NCI-H187 treated with DMSO at 0.1 percent for 48 hours (cell line): ENCODE measurements at places on chromosomes 5 and 9.

- DNase-seq: no peak
Measured at GRCh38 chr5:122093415-122094180, 15.5 kb upstream of the LOX start.

DNA sequence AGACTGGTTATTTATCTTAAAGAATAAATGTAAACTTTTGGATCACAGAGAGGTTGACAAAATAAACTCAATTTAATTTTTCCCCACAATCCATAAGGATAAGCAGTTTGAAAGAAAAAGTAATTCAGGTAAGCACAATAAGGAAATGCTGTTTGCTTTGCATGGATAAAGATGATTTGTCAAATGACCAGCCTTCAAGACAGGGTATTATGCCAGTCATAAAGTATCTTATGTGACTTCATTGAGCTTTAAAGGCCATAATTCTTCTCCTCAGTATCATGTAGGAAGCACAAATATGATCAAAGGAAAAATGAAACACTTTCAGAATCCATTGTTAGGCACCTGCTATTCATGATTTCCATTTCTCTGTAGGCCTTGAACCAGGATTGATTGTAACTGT lies 180.7 kb upstream of the PPP1R2B start:
- no peak for DNase-seq

DNA sequence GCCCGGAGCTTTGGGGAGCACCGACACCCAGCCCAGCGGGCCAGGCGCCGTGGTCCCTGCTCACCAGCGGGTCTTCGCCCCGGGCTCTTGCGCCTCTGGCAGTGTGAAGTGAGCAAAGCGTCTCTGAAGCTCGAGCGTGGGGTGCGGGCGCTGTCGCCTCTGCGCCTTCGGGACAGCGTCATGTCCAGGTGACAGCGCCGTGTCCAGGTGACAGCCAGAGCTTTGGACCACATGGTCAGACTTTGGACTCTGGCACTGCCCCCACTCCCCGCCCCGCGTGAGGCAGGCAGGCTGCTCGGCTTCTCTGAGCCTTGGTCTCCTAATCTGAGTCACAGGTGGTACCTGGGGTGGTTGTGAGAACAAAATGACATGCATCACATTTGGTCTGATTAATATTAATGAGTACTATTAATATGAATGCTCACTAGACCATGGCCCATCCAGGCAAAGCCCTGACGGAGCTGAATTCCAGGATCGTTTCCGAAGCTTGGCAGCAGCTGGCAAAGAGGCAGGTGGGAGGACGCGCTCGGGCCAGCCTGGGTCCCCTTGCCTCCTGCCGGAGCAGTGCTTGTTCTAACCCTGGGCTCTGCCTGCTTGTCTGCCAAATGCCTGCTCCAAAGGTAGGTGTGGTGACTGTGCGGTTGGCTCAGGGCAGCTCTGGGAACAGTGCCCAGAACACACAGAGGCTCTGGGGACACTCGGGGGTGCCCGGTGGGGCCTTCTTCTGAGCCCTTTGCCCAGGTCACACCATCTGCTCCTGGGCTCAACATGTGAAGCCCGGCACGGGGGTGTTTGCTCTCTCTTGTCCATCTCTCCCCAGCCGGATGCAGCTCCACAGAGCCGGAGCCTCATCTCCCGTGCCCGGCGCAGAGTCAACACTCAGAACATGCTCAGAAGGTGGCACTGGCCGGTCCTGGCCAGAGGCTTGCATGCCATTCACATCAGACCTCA lies 157.1 kb downstream of the OLFM1 start:
- no peak for DNase-seq

GRCh38 chr9:134895567-134895907 lies 14.9 kb downstream of the FCN2 start:
- DNase-seq: no peak

GRCh38 chr5:143713047-143714003 lies 98.6 kb upstream of the HMHB1 start:
- no peak for DNase-seq

DNA sequence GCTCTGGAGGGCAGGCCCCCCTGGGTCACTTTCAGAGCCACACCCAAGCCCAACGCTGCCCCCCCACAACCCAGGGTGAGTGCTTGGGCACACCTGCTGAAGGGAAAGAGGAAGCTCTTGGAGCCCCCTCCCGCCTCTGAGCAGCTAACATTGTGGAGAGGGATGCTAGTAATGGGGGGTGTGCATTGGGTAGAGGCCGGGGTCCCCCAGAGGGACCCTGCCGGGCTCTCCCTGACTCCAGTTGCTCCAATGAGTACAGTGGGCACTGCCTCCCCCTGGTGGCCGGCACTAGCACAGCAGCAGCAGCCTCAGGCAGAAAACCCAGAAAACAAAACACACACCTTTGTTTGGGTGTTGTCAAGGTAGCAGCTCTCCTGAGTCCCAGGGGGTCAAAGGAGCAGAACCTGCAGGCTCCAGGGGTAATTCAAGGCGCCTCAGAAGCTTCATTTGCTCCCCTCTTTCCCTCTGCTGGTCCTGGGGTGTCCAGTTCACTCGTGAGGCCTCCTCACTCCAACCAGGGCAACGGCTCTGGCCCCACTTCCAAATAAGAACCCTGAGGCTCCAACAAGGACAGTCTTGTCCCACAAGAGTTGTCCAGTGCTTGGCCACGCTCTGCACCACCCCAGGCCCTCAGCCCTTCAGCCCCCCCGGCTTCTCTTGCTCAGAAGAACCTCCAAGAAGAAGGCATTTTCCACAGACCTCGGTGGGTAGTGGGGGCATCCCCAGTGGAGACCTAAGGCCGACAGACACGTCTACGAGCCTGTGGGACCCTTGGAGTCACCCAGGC lies 16.1 kb downstream of the GBGT1 start:
- no peak for DNase-seq

GRCh38 chr9:91312717-91313325 lies 48.9 kb downstream of the AUH start:
- DNase-seq: no peak

- no peak for DNase-seq
Measured at GRCh38 chr9:90274725-90275124, 367.9 kb downstream of the DIRAS2 start.

DNA sequence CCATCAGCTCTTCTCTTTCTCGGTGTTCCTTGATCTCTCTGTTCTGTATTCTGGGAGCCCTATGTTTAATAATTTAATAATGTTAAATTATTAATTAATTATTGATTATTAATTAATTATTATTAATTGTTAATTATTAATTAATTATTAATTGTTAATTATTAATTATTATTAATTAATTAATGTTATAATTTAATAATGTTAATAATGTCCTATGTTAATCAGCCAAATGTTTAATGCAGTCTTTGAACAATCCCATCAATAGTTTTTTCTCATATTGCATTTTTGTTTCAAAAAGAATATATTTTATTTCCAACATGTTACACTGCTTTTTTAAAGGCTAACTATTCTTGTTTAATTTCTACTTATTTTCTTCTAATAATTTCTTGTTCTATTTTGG lies 26.2 kb downstream of the MGAT1 start:
- DNase-seq: no peak

DNA sequence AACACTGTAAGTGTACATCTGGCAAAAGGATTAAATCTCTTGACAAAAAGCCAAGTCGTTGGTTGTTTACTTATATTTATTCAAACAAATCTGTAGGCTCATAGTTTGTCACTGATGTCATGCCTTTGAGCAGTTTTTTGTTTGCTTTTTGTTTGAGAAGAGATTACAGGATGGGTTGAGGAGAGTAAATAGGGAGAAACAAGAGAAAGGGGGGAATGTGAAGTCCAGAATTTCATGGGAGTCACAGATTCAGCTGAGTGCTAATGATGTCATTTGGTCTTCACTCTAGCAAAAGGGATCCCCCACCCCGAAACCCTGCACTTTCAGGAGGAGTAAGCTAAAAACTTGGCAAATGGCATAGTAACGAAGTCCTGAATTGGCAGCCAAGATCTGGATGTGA lies 337.4 kb downstream of the GLIS3 start:
- no peak for DNase-seq

DNA sequence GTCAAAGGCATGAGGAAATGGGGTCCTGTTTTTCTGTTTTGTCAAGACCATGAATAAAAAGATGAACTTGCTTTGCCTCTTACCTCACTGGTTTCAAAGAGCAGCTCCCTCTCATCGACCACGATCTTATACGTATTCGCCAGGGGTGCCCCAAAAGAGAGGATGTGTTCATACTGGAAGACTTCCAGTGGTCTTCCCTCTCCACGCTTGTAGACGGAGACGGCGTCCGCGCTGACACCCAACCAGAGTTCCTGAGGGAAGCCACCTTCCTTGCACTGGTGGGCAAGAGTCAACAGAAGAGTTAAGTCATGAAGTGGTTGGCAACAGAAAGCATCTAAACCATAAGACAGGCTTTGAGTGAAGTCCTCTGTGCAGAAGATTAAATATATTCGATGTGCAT lies 51.4 kb upstream of the RETREG1 start:
- DNase-seq: no peak

DNA sequence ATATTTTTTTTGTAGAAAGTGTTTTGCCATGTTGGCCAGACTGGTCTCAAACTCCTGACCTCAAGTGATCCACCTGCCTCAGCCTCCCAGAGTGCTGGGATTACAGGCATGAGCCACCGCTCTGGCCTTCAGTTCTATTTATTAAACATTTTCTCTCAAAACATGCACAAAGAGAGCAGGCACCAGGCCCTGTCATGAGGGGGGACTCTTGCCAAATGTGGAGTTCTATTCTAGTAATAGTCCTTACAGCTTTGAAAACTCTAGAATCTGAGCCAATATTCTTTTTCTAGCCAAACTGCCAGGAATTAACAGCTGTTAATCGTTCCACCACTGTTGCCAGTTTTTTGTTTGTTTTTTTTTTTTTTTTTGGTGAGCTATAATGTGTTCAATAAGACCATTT lies 124.6 kb downstream of the TARS1 start:
- no peak for DNase-seq

DNA sequence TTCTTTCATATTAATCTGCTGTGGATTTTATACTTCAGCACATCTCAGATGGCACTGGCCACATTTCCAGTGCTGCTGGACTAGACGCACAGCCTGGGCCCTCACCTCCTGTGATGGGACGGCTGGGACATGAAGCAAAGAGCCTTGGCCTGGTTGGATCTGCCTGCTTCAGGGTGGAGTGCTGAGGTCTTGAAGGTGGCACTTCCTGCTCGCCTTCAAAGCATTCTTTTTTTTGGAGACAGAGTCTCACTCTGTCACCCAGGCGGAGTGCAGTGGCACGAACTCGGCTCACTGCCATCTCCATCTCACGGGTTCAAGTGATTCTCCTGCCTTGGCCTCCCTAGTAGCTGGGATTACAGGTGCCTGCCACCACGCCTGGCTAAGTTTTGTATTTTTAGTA lies 73.1 kb downstream of the RAPGEF1 start:
- DNase-seq: no peak

DNA sequence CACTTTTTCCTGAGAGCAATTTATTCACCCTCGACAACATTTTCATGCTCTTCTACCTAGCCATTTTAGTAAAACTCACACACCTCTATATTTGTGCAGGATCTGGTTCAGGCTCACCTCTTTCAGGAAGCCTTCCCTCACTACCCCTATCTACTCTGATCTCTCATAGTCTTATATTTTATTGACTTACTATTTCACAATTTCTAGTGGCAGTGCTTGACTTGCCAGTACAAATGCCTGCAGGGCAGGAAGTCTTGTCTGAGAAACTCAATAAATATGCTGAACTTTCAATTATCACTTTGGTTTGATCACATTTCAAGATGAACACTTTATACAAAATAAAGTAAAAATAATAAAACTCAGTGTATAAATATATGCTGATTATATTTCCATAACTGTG lies 226.8 kb downstream of the CETN3 start:
- DNase-seq: no peak

- no peak for DNase-seq
Measured at GRCh38 chr5:93381057-93381456, 200.0 kb downstream of the NR2F1-AS1 start.
